ENCODE measurements at places on chromosomes 7 and 10.

DNA sequence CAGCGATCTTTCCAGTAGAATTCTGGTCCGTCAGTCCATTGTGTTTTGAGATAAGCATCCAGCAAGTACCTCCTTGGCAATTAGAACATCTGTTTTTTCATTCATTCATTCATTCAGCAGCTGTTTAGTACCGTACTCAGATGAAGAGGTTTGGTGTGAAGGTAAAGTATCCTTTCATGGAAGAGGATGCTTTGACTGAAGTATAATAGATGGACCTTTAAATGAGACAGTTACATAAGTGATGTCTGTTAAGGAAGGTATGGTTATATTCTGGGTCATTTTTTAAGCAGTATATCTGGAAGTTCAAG is 1.2 kb downstream of the MAPK8 start:
- no peak for DNase-seq

DNA sequence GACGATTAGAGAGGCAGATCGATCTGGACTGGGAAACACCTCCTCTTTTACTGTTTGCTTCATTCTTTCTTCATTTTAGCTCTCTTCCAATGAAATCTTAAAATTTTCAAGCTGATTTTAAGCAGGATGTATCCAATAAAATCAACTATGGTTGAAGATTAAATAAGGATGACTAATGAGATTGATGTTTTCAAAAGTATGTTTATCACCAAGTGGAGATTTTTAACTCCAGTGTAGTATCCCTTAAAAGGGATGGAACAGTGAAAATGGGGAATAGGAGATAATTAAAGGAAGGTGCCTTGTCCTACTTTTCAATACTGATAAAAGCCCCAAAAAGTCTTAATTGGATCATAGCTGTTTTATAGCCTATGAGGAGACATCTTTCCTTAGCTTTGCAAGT is 11.6 kb upstream of the LIPF start:
- DNase-seq: no peak

DNA sequence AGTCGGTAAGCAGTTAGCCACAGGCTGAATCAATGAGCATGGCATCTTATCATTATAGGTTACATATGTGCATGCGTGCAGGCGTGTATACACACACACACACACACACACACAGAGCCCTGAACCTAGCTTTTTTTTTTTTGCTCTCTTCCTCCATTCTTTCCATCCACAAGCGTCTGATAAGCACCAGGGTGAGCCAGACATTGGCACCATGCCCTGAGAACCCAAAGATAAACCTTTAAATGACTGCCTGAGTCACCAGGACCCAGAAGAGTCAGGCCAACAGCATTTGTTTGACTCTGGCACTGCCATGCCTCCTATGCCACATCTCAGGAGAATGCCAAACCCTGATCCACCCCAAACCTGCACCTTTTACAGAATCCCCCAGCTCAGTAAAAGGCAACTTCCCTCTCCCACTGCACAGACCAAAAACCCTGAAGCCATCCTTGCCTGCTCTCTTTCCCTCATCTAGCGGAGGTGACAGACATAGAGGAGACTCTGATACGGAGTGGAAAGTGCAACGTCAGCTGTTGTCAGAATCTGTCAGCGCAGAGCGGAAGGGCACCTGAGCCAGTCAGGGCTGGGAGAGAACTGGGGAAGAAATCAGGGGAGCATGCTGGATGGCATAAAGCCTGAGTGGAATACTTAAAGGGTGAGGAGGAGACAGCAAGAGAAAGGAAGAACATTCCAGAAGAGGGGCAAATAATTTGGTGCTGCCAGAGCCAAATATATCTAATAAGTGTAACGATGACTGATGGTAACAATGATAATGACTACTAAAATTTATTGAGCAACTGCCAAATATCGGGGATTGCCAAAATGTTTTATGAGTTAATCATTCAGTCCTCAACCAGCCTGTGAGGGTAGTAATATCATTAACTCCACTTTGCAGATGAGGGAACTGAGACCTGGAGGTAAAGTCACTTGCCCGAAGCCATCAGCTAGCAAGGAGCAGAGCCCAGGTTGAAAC is 3.2 kb downstream of the PARP12 start:
- no peak for DNase-seq

GRCh38 chr10:113128450-113129070 is 178.5 kb downstream of the TCF7L2 start:
- DNase-seq: no peak

GRCh38 chr7:99102809-99103690 is 40.9 kb downstream of the SMURF1 start:
- DNase-seq: no peak

DNA sequence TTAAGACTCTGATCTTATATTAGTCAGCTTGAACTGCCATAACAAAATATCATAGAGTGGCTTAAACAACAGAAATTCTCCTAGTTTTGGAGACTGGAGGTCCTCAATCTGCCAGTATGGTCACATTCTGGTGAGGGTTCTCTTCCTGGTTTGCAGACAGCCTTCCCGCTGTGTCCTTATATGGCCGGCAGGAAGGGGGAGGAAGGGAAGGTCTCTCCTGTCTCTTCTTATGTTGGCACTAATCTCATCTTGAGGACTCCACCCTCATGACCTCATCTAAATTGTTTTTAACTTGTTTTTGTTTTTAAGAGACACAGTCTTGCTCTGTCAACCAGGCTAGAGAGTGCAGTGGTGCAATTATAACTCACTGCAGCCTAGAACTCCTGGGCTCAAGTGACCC is 53.1 kb downstream of the VPS41 start:
- DNase-seq: no peak

DNA sequence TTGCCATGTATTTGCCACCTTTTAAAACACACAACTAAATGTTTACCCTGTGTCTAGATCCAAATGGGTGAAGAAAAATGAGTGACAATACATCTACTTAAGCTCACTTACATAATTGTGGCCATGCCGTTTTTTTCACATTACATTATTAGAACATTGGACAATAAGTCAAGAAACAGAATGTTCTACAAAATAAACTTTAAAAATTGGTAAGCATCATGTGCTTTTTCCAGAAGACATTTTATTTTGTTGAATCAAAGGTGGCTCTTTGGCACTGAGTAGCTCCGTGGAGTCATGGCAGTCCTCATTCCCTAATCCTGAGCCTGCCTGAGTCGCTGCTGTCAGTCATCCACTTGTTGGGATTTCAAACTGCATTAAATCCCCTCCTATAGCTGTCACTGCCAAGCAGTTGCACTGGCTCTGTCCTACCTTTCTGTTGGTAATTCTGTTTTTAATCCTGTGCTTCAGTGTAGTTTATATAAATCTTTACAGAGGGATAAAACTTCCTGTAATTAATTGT is 32.3 kb downstream of the CAV1 start:
- no peak for DNase-seq

DNA sequence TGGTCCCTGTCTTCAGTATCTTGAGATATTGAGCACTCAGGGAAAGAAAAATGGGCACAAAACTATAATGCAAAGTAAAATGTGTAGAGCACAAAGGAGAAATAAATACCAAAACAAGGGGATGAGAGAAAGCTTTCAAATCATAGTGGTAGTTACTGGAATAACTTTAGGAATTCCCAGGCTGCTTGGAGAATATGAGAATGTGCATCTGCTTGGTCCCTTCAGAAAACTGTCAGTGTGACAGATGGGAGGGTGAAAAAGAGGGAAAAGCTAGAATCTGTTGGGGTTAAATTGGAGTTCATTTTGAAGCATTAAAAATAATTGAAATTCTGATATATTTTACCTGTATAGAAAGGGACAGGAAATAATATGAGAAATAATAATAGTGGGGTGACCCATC is 15.3 kb downstream of the ST7 start:
- no peak for DNase-seq

DNA sequence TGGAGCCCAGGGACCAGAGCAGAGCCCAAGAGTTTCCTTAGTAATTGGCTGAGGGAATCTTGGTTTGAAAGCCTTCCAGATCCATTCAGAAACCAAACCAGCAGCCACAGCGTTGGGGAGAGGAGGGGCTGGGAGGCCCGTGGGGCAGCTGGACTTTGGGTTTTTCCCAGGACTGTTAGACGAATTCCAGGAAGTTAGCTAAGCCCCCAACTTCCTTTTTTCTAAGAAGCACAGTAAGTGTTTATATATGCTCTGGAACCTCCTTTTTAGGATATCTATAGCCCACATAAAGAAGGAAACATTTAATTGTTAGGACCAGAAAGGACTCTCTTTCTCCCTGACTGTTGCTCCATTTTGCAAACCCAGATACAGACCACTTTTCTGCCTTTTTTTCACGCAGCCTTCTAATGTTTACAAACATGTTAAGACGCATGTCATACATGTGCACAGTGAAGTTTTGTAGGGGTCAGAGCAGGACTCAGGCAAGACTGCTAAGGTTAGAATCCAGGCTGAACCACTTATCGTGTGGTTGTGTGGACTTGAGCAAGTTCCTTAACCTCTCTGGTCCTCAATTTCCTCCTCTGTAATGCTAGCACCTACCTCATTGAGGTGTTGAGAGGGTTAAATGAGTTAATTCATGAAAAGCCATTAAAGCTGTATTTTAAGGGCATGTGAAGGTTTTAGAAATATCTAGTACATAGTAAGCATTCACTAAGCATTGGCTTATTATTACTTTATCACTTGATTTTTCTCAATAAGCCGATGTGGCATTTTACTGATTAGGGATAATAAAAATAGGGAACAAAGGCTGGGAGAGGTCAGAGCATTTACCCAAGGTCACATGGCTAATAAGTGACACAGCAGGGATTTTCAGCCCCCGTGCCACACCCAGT is 42.4 kb downstream of the TBATA start:
- no peak for DNase-seq

GRCh38 chr7:140327261-140327661 is 71.1 kb downstream of the SLC37A3 start:
- DNase-seq: no peak

GRCh38 chr7:157793087-157793353 is 456.2 kb downstream of the DNAJB6 start:
- no peak for DNase-seq

DNA sequence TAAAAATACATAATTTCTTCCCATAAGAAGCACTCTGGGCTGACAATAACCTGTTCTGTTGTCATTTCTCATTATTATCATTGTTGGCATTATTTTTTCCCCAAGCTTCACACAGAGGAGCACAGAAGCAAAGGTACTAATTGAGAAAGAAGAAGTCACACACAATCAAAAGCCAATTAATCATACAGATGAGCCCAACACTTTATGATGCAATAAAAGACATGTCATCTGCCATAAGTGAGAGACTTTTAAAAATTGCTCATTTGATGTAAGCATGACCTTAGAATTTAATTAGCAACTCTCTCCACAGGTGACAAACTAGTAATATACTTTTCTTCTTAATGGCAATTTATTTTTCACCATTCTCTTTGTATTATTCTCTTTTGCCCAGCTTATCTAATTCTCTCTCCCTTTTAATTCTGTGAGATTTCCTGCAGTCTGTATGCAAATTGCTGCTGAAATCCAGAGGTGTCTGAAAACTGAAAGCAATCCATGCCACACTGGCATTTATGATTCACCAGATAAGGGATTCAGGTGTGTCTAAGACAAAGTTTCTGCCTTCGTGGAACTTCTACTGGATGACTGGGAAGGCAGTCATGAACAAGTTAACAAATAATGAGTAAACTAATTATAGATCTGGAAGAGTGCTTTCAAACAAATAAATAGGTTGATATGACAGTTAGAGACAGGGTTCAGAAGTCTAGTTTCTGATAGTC is 203.5 kb downstream of the CHCHD3 start:
- no peak for DNase-seq

DNA sequence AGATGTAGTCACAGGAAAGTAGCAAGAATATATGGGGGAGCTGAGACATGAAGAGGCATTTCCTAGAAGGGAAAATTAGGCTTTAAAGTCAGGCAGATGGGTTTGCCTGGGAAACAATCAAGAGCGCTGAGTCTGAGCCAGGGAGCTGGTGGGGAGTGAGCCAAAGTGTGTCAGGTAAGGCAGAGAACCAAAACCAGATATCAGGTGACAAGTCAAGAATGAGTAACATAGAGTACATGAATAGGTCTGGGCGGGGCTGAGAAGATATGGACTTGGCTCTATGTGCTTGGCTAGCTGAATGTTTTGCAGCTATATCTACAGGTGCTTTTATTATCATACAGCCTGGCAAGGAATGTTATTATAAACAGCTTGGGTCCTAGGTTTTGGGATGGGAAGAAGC is 49.3 kb downstream of the GPR141 start:
- DNase-seq: no peak

GRCh38 chr7:3175285-3175902 is 125.7 kb upstream of the SDK1 start:
- no peak for DNase-seq

DNA sequence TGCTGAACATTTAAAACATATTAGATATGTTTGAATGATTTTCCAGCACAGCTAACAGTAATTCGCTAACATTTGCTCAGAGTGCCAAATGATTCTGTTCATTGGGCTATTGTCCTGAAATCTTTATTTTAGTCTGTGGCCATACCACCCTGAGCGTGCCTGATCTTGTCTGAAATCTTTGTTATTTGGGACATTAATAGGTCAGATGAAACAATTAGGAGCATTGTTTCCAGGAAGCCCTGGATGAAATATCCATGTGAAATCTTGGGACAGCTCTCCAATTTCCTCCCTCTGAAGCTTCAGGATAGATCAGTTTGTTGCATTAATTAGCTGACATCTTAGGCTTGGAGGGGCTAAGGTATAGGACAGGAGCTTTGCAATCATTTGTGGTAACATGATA is 512.0 kb downstream of the KIF20B start:
- DNase-seq: no peak

GRCh38 chr10:97572214-97572989 is at the start of gene ANKRD2:
Gene ANKRD2 (plus strand): TSS chr10:97572779. CDS start chr10:97572789, 10 bp downstream.
- DNase-seq: peak; percentile 80

DNA sequence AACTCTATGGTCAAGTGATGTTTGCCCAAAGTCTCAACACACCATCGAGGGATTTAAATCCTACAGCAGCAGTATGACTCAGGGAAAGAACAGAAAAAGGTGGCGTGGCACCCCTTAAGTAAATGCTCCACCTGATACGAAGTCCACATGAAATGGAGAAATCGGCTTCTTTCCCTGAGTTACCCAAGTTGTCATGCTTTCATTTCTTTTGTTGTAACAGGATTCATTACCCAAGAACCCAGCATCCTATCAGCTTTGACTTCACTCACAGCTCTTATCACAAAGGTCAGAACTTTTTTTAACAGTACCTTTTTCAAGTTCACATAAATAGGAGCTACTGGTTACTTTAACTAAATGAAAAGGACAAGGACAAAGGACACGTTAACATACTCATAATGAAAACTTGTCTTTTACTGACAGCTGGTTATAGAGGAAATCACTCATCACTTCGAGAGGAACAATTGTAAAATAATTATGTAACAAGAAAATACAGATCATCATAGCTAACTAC is 219.8 kb upstream of the FRMD4A start:
- DNase-seq: no peak

DNA sequence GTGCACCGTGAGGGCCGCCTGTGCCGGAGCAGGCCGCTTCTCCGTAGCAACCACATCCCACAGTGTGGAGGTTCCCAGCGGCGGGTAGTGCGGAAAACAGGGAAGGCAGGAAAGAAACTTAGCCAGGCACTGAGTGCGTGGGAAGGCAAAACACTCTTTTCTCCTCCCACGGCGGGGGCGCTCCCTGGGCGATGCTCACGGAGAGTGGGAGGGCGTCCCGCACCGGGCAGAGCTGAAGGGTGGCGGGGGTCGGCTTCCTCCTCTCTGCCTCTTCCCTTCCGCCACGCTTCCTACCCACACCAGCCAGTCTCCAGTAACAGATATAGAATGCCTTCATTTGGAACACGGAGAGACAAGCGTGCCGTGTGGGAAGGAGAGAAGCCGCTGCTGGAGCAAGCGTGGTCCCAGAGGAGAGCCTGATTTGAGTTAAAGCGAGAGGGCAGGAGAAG is 252.5 kb downstream of the PAXIP1 start:
- DNase-seq: peak; percentile 34

Measured in posterior cingulate gyrus (tissue), 11 donors.